ENCODE measurements at places on chromosomes 3 and 15.

DNA sequence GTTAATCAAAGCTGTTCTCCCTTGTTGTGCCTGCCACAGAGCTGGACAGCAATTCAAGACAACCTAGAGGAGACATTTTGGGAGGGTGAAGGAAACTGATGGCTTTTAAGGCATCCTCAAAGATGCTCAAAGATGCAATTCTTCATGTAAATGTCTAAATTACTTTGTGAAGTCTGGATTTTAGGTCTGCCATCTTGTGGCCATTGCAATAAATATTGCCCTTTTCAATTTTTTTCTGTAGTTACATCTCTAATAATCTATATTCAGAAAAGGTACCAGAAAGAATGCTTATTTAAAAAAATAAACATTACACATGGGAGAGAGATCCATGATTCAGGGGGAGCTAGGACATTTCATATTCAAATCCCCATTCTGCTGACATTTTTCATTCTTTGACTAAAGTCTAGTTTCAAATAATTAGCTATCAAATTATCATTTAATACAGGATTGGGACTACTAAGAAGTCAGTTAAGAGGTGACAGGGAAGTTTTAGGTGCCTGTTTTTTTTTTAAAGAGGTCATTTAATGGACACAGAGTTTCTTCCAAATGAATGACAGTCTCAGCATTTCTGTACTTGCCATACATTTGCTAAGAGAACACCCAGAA, 259.8 kb upstream of the WNT5A start:
- no peak for DNase-seq

DNA sequence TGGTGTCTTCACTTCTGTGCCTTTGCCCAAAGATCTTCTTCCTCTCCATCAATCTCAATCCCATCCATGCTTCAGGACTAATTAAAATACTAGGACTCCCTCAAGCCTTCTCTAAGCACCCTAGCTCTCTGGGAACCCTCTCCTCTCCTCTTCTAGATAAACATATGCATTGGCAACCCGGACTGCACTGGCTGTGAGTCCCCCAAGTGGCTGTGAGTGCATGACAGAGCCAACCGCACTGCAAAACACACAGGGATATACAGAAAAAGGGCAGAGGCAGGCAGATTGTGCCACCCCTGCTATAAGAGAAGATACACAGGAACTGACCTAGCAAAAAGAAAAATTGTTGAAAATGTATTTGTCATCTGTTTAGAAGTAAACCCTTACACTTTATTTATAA, 457.1 kb downstream of the MFSD1 start:
- DNase-seq: no peak

- DNase-seq: no peak
Observed at GRCh38 chr15:91183596-91183995, 83.5 kb downstream of the SV2B start.

DNA sequence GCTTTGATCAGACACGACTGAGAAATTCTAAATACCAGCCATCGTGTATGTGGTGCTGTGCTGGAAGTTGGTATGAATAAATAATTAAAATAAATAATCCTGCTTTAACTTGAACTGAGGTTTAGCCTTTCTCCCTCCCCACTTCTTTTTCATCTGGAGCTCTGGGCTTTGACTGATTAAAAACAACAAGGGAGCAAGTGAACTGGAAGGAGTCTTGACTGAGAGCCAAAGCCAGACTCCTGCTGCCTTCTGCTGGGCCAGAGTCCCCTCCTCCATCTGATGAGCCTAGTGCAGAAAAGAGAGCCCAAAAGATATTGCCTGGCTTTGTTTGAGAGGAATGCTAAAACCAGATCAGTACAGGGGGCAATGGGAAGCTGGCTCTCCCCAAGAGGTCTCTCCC, 96.0 kb downstream of the CCNL1 start:
- peak; percentile 79 for DNase-seq

DNA sequence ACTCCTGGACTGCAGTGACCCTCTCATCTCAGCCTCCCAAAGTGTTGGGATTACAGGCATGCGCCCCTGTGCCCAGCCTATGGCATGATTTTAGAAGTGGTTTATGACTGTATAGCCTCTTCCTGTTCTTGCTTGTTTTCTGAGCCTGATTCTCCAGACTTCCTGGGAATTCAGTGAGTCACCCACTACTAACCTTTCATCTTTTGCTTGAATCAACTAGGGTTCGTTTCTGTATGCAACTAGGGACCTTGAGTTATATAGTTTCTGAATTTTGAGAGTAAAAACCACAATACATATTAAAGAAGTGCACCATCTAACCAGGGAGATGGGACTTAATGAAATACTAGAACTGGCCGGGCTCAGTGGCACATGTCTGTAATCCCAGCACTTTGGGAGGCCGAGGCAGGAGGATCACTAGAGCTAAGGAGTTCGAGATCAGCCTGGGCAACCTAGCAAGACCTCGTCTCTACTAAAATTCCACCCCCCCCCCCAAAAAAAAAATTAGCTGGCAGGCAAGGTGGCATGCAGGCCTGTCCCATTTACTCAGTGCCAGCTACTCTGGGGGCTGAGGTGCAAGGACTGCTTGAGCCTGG, 76.0 kb downstream of the ZNF609 start:
- peak; percentile 39 for DNase-seq

DNA sequence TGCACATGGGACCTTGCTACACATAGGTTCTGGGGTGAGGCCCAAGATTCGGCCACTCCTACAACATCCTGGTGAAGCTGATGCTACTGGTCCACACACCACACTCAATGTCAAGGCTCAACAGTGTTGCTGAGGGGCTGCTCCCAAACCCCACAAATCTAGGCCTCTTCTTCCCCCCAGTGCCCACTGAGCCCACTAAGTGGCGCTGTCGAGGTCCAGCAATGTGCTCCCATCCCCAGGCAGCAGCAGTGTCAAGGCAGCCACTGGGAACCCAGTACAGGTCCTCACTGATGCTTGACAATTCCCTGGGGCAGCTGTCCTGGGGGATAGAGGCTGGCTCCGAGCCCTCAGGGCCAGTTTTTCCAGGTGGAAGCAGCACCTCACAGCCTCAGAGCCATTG, 21.5 kb downstream of the SCN5A start:
- no peak for DNase-seq

DNA sequence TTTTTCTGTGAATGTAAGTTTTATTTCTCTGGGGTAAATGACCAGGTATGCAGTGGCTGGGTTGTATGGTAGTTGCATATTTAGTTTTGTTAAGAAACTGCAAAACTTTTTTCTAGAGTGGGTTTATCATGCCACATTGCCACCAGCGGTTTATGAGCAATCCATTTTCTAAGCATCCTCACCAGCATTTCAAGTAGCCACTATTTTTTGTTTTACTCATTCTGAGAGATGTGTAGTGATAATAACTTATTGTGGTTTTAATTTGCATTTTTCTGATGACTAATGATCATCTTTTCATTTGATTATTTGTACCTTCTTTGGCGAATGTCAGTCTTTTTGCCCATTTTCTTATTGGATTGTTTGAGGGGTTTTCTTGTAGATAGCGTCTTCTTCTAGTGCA, 56.2 kb downstream of the SPRED1 start:
- DNase-seq: no peak

- DNase-seq: no peak
Observed at GRCh38 chr3:54574906-54575617, 352.8 kb downstream of the LRTM1 start.

GRCh38 chr15:79007066-79007465, 62.2 kb upstream of the CTSH start:
- DNase-seq: peak; percentile 42

DNA sequence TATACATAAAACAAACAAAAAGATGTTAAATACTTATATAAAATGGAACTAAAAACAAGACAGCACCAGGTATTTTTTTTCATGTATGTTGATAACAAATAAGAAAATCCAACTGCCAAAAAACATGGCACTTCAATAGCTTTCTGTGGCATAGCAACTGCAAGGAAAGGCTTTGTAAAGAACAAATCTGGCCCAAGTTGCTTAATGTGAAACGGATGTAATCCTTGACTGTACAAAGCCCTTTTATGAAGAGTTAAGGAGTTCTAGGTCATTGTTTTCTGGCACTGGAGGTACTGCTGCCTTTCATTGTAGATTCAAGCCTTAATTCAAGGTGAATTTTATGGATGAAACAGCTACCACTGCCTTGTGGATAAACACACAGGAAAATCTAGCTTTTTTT, 68.8 kb upstream of the SLC12A8 start:
- no peak for DNase-seq

- no peak for DNase-seq
Observed at GRCh38 chr3:156727519-156728205, 53.3 kb downstream of the TIPARP start.

DNA sequence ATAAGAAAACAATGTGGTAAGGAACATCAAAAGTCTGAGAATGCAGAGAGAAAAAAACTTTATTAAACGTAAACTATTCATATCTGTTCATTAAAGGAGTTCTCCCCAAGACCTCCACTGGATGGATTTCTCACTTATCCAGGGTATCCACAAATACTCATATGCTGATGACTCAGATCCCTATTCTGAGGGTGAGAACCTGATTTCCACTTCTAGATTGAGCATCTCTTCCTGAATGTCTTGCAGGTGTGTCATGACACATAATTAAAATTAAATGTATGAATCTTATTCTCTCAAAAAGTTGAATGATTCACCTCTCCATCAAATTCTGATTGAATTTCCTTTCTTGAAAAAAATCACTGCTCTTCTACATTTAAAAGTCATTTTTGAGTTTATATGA, 199.9 kb downstream of the MFSD1 start:
- no peak for DNase-seq

Measured in fibroblast of gingiva (primary cell).